ENCODE measurements at places on chromosomes 3 and 15. TPM values are rescaled to one million over a fixed set of nuclear protein-coding genes. Genes with fewer than 3 reads are reported as not detected.

- no peak for DNase-seq
Measured at GRCh38 chr3:99765042-99765942, 52.4 kb upstream of the CMSS1 start.

GRCh38 chr15:63456258-63456657, 48.1 kb upstream of the USP3 start:
- no peak for DNase-seq

- no peak for DNase-seq
Measured at GRCh38 chr15:66022163-66022525, 152.9 kb downstream of the RAB11A start.

DNA sequence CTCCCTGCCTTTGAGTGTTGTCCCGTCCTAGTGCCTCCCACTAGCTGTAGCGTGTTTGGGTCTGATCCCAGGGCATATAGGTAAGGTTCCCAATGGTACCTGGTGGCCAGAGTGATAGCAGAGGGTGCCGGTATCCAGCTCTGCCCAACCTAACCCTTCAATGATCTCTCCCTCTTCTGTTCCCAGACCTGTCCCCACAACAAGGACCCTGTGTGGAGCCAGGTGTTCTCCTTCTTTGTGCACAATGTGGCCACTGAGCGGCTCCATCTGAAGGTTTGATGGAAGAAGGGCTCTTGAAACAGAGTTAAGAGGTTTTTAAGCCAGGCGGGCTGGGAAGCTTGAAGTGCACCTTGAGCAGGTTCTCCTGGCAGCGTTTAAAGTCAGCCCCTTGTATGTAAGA, 35.5 kb downstream of the ESYT3 start:
- DNase-seq = no peak

The MUC4 gene
- polyA plus RNA-seq = 0.01 TPM
